ENCODE measurements at places on chromosomes 3 and 15.

- DNase-seq: no peak
Observed at GRCh38 chr3:42340466-42340865, 69.9 kb downstream of the LYZL4 start.

DNA sequence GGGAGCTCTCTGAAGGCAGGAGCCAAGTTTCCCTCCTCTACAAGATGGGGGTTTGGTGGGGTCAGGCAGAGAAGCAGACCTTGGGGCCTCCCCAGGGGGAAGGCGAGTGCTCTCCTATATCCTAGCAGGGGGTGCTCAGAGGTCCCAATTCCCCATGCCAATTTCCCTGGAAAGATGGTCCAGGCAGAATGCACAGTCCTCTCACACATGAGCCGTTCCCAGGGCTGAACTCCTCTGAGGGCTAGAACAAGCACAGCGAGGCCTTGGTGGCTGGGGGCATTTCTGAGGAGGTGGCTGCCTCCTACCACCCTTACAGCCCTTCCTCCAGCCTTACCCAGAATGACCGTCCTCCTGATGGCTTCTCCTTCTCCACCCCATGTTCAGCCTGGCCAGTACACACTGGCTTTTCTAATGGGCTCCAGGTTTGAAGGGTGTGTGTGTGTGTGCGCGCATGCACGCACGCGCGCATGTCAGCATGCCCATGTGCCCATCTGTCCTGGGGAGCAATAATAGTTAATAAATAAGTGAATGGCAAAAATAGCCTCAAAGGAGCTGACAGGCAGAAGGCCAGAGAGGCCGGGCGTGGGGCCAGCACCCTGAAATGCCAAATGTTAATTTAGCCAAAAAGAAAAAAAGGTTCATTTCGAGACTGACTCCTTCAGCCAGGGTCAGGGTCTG, 24.4 kb downstream of the ADCY5 start:
- DNase-seq: no peak

DNA sequence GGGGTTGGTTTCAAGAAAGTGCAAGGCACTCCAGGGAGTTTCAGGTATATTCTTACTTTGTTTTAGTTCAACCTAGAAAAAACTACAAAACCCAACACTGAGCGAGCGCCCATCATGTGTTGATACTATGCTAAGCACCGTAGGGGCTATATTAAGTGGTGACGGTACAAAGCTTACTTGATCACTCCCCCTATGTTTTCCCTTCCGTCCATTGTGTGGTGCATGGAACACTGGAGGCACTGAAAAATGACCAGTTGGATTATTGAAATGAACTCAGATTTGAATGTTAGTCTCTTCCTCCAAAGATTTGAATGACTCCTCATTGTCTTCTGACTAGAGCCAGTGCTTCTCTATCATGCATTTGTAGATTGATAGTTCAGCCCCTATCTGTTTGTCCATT, 6.6 kb downstream of the MYZAP start:
- no peak for DNase-seq

GRCh38 chr3:194401868-194402329, 2.8 kb upstream of the GP5 start:
- no peak for DNase-seq

- DNase-seq: no peak
Observed at GRCh38 chr3:20480786-20481365, 294.9 kb upstream of the SGO1 start.

- no peak for DNase-seq
Observed at GRCh38 chr3:150070271-150070670, 99.6 kb upstream of the PFN2 start.

- peak; percentile 25 for DNase-seq
Observed at GRCh38 chr3:23760325-23760724, 45.4 kb upstream of the UBE2E1 start.

DNA sequence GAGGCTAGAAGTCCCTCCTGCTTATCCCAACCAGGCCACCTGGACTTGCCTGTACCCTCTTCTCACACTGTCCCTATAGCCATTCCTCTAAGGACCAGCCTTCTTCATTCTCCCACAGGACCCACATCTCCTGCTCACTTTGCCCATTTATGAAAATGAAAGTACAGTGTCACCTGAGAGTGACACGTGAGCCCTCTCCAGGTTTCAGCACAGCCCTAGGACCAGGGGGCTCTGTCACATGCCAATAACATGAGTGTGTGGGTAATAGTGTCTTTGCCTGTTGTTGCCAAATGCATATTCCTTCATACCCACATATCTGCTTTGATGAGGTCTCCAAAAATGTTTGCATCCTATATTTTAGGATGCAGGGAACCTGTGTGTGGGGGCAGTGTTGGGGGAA, 42.3 kb upstream of the TNFAIP8L3 start:
- no peak for DNase-seq

Measured in germinal center (tissue), 1 donor.